GOT3 (cell line): ENCODE measurements at places on chromosomes 3 and 15.

- DNase-seq = no peak
These were observed 8.7 kb upstream of the CGNL1 start for GRCh38 chr15:57367556-57367955.

DNA sequence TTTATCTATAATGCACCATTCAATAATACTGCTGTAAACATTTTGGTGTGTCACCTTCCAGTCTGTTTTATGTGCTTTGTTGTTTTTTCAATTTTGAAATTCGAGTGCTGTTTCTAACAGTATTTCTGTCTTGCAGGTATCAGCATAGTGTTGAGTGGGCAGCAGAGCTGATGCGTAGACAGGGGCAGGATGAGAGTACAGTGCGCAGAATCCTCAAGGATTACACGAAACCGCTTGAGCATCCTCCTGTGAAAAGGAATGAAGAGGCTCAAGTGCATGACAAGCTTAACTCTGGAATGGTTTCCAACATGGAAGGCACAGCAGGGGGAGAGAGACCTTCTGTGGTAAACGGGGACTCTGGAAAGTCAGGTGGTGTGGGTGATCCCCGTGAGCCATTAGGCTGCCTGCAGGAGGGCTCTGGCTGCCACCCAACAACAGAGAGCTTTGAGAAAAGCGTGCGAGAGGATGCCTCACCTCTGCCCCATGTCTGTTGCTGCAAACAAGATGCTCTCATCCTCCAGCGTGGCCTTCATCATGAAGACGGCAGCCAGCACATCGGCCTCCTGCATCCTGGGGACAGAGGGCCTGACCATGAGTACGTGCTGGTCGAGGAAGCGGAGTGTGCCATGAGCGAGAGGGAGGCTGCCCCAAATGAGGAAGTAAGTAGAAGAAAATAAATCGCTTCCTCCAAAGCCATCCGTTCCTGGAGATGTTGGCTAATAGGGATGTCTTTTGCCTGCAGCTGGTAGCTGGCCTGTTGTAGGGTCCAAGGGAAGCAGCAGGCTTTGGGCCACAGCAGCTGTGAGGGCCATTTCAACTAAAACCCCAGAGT, 19.1 kb downstream of the TSEN2 start:
- DNase-seq = no peak

- DNase-seq = no peak
These were observed 9.0 kb upstream of the ULK3 start for GRCh38 chr15:74851960-74852359.

DNA sequence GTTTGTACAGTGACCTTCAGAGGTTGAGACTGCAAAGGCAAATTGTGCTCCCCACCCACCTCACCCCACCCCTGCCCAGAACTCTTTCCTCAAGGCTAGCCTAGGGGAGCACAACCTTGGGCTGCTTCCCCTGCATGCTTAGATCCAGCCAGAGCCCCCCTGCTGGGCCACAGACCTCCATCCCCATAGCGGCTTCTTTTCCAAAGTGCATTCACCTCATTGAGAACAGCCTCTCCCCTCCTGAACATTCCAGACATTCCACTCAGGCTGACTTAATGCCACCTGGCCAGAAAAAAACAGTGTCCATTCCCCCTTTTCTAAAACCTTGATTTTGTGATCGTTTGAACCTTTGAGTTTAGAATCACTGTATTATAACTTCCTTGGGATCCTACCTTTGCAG, 124.4 kb upstream of the TOPAZ1 start:
- DNase-seq = no peak

- DNase-seq = no peak
These were observed 1.2 kb downstream of the KLF13 start for GRCh38 chr15:31327669-31328427.

DNA sequence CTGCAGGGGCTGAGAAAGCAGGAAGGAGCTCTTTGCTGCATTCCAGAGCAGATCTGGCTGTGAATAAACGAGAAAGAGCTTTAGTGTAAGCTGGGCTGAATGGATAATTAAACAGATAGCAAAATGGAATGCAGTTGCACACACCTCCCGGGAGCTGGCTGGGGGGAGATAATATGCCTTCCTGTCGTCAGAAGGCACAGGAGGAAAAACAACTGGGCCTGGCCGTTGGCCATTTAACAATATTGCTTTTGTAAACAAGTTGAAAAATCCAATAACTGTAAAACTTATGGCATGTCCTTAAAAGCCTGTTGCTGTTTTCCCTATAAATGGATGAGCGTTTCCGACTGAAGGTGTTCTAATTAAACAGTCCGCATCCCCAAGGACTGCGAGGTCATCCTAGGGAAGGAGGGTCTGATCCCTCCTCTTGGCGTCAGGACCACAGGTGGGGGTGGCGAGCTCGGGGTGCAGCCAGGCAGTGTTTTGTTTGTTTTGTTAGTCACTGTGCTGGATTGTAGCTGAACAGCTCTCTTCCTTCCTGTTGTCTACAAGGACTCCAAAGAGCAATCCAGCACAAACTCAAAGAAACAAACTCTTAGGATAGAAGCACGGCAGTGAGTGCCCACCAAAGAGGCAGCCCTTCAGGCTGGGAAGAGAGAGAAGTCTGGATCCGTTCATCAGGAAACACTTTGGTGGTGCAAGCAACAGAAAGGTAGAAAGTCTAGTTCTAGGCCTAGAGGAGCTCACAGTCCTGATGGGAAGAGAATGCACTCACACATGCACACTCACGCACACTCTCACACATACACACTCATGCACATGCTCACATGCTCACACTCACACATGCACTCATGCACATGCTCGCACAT, 133.4 kb upstream of the SMAD3 start:
- no peak for DNase-seq

- no peak for DNase-seq
These were observed 229.9 kb downstream of the THRB start for GRCh38 chr3:24264748-24265158.

GRCh38 chr15:55774113-55774970, 31.4 kb upstream of the PRTG start:
- no peak for DNase-seq

GRCh38 chr3:100682056-100682853, 27.0 kb upstream of the TFG start:
- DNase-seq = no peak

DNA sequence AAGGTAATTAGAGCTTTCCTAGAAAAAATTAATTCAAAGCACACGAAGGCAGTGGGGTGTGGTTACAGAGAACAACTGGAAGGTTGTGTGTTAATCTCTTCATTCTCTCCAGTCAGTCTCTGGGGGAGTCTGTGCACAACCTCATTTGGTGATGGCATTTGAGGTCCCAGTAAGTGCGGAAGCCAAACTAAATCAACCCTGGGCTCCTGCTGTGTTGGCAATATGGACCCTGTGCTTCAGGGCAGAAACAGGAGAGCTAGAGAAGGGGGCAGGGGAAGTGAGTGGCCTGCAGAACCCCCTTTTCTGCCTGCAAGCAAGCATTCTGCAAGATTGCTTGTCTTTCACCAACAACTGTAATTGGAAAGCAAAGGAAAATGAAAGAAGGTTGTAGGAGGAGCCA, 195.9 kb upstream of the ST8SIA2 start:
- DNase-seq = no peak

- DNase-seq = no peak
These were observed 152.9 kb upstream of the SOX2 start for GRCh38 chr3:181558870-181559269.

DNA sequence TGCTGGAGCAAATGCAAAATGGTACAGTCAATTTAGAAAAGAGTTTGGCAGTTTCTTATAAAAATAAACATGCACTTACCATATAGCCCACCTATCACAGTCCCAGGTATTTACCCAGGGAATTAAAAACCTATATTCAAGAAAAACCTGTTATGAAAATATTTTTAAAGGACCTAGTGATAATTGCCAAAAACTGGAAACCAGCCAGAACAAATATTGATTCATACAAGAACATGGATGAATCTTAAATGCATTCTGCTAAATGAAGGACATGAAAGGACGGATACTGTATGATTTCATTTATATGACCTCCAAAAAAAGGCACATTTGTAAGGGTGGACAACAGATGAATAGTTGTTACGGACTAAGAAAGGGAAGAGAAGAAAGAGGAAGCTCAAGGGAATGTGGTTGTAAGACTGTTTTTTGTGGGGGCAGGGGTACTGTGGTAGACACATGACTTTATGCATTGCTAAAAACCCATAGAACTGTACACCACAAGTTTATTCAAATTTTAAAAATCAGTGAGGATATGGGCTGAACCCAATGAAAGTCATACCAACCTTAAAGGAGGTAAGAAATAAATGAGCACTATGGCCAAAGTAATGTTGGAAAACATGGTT, 61.0 kb downstream of the ZBBX start:
- no peak for DNase-seq
